ENCODE measurements at places on chromosomes 7 and 10.

DNA sequence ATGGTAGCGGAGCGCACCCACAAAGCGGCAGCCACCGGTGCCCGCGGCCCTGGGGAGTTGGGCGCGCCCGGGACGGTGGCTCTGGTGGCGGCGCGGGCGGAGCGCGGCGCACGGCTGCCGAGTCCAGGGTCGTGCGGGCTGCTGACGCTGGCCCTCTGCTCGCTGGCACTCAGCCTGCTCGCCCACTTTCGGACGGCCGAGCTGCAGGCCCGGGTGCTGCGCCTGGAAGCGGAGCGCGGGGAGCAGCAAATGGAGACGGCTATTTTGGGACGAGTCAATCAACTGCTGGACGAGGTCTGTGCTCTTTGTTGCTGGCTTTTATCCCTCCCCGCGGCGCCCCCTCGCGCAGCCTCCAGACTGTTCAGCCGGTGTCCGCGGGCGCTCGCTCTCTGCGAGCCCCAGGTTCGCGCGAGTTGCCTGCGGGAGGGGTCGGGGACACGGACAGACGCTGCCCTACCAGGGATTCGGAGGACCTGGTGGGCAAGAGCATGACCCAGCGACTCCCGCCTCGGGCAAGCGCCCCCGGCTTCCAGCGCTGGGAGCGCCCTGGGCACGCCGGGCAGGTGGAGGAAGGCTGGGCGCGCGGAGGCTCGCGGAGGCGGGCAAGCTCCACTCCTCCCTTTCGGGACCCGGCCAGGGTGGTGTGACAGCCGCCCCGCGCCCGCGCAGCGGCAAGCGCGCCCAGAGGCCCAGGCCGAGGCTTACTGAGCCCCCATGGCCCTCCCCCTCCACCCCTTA is 887 bp downstream of the COL13A1 start:
- DNase-seq, result no peak

DNA sequence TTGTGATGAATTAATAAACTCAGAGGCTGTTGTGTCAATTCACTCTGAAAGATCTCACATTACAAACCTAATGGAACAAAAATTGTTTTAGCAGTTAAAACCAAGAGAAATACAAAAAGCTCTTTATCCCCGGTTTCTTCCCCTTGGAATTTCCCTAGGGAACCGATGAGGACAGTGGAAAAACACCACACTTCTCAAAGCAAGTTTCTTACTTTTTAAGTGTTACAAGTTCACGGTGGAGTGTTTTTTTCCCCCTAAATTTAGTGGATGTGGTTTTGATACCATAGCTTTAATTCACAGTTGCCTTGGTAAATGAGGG is 10.3 kb downstream of the BAMBI start:
- DNase-seq, result no peak

DNA sequence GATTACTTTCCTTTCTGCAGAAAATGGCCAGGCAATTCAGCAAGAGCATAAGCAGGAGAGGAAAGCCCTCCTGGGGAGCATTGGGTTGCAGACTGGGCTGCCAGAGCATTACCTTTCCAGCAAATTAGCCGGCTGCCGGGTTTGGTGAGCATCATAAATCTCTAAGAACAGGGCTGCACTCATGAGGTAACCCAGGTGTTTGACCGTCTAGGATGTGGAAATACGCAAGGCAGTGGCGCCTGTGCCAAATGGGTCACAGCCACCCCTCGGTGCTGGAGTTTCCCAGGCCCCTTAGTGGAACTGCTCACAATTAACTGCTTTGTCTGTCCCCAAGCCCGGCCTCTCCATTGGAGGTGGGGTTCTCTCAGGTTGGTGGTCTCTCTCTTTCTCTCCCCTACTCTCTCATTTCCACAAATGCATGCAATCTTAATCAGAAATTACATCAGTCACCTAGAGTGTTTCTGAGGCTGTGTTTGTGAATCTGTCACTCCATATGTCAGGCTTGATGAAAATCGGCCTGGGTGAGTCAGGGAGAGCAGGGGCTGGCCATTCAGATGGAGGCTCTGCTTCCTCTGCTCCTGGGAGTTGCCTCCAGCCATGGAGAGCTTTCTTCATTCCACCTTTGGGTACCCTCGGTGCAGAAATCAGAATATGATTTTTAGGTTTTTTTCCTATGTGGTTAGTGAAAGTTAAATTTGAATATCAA is 26.7 kb downstream of the PTN start:
- no peak for DNase-seq

DNA sequence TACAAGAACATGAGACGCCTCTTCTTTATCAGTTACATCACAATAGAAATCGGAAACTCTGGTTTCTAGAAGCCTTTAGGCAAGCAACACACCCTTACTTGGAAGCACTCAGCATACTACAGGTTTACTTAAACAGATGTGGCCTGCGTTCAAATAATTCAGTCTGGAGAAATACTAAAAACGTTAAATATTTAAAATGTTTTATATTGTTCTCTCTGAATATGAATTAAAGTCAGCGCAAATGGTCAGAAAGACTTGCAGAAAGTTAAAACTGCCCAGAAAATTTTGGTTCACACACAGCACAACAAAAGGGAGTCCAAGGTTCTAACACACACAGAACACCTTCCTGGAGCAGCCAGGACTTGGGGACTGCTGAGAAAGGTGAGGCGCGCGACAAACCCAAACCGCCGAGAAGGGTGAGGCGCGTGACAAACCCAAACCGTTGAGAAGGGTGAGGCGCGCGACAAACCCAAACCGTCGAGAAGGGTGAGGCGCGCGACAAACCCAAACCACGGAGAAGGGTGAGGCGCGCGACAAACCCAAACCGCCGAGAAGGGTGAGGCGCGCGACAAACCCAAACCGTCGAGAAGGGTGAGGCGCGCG is 25.8 kb downstream of the ESYT2 start:
- no peak for DNase-seq

DNA sequence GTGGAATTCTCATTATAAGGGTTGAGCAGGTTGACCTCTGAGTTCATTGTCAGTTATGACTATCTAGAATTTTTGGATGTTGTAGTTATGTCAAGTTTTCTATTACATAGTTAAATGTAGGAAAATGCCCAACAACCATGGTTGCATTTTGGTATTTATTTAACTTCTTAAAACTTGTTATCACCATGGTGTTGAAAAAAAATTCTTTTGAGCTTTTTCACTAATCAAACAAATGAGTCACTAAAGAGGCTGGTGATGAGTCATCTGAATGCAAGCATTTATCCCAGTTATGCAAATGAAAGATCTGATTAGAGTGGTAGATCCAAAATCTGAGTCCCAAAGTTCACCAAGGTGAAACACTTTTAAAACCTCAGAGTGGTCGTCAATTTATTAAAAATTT is 624.7 kb upstream of the IGFBP3 start:
- no peak for DNase-seq

DNA sequence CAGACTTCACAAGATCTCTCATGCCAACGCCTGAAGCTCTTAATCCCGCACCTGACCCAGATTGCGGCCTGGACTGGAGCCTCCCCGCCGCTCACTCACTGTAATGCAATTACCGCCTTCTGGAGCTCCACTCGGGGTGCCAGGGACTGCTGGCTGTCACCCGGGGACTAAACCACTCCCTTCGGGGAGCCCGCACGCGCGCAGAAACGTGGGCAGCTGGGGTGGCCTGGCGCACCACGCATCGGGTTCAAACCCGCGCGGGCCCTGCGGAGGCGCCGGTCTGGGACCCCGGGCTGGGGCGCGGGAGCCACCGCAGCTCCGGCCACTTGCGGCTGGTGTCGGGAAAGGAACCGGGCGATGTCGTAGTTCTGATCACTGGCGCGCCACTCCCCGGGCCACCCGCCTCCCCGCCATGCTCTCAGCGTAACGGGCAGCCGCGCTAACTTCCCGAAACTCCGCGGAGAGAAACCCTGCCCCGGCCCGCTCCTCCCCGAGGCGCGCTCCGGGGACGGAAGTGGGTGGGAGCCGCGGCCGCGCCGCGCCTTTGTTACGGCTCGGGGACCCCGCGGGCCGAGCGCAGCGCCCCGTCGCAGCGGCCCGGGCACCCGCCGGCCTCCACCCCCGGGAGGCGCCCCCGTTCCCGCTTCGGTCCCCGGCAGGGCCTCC is 100.3 kb upstream of the SVIL start:
- peak; percentile 25 for DNase-seq

Data from stimulated activated CD8-positive, alpha-beta memory T cell treated with anti-CD3 and anti-CD28 coated beads, Interleukin-2, amount 100 ng/mL, for 1 hour (primary cell).